Suprapubic skin (tissue), 4 donors: ENCODE measurements at places on chromosomes 4 and X. TPM values are rescaled to one million over a fixed set of nuclear protein-coding genes. Genes with fewer than 3 reads are reported as not detected.

DNA sequence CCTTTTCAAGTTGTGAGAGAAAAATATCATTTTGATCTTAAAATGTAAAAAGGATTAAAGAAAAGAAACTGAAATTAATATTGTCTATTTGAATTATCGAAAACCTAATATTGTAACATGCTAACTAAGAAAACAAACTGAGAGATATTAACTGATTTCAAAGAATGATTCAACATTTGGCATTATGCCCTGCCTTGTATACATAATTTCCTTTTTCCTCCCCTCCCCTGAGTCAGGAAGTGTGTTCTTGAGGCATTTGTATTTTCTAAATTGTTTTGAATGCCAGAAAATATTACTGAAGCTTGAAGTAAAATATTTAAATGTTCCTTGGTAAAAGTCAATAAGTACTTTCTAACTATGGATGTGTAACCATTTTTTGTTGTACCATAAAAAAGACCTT is 49.4 kb downstream of the RPS6KA3 start:
- no peaks in the 10 kb centered on the region for H3K36me3 ChIP-seq
- no peak for DNase-seq
- no peak overlapping the region for H3K4me3 ChIP-seq
- H3K27me3 ChIP-seq: no peaks in the 10 kb centered on the region

DNA sequence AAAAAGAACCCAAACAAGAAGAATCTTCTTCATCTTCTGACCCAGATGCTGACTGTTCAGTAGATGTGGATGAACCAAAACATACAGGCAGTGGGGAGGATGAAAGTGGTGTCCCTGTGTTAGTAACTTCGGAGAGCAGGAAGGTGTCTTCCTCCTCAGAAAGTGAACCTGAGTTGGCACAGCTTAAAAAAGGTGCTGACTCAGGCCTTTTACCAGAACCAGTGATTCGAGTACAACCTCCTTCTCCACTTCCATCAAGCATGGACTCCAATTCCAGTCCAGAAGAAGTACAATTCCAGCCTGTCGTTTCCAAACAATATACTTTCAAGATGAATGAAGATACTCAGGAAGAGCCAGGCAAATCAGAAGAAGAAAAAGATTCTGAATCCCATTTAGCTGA is 307.0 kb downstream of the ANK2 start:
- H3K36me3 ChIP-seq: no peaks in the 10 kb centered on the region
- H3K27ac ChIP-seq: no peak overlapping the region
- no peaks in the 10 kb centered on the region for H3K27me3 ChIP-seq
- no peak overlapping the region for H3K4me3 ChIP-seq
- no peak for DNase-seq
- H3K4me1 ChIP-seq: no peaks in the 10 kb centered on the region

Gene SMIM10L2A
- 1.7 TPM for total RNA-seq

Gene APOOL
- total RNA-seq: 15.2 TPM

DNA sequence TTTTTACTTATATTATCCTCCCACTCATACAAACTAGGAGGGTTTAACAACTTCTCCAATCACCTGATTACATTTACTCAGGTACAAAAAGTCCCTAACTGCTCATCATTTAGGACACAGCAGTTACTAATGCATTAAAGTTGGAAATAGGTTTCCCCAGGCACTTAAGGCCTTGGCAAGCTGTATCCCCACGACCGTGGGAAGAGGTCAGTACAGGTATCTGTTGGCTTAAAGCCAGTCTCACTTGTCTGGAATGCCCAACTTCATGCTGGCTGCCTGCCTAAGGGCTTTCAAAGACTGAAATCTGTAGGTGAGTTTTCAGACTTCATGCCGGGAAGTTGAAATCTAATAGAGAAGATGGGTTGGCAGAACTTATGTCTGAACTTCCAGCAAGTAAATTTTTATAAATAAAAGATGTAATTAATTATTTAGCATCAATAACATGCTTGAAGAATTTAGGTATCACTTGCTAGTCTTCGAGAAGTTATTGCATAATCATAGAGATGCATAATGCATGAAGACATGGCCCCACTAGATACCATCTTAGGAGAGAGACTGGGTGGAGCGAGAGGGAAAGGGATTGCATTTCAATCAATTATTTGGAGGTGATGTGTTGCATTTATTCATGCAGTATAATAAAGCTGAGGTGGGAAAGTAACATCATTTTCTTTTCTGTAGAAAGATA is 54.2 kb downstream of the SCD5 start:
- DNase-seq: no peak
- H3K4me3 ChIP-seq: no peak overlapping the region
- H3K4me1 ChIP-seq: peaks cover 5% of the 10 kb centered on the region
- H3K27ac ChIP-seq: no peak overlapping the region
- H3K36me3 ChIP-seq: no peaks in the 10 kb centered on the region

DNA sequence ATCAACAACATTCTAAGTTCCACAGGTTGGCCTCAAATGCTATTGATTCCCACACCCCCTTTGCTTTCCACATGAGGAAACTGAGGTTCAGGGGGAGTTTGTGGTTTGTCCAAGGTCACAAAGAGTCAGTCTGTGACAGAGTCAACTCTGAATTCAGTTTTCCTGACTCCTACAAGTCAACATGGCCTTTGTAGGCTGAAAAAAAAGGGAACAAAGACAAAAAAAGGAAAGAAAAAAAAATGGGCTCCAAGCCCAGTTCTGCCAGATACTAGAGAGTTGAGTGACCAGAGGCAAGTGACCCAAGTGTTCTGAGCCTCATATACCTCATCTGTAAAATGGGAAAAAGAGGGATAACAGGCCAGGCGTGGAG is 16.5 kb upstream of the PIM2 start:
- no peaks in the 10 kb centered on the region for H3K27me3 ChIP-seq
- H3K36me3 ChIP-seq: peaks cover 16% of the 10 kb centered on the region
- DNase-seq: no peak
- H3K4me1 ChIP-seq: no peaks in the 10 kb centered on the region

Gene PLAC8
- 1.3 TPM for total RNA-seq

DNA sequence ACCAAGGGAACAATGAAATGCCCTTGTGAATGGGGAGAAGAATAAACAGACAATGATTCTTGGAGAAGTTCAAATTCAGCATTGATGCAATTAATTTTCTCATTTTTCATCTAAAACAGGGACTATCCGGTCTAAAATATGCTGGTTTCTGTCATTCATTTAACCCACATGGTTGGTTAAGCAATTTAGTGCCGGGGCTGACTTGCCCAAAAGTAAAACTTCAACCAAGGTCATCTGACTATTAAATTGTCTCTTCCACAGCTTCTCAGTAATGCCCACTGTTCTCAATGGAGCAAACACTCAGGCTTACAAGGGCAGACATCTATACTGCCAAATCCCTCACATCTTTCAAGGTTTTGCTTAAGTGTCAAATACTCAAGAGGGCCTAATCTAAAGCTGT is 51.3 kb downstream of the ANXA10 start:
- H3K27me3 ChIP-seq: no peaks in the 10 kb centered on the region
- no peaks in the 10 kb centered on the region for H3K4me1 ChIP-seq
- no peaks in the 10 kb centered on the region for H3K36me3 ChIP-seq
- H3K4me3 ChIP-seq: no peak overlapping the region

Gene P2RY10
- 1.1 TPM for total RNA-seq

Gene CTAG1A
- not detected for total RNA-seq

DNA sequence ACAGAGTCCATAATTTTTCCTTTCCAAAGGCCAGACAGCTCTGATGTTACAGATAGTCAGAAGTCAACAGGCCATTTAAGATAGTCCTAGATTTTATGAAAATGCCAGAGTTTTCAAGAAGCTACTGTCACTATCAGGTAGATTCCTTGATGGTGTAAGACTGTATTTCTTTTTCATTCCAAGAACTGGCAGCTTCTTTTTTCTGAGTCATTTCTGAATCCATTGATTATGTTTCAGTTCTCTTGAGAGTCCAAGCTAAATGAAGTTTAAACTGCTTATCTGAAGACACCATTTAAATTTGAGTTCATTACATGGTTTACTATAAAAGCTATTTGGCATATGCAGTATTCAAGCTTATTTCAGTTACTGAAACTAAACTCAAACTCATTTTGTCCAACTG is 44.6 kb downstream of the RASSF6 start:
- H3K4me3 ChIP-seq: no peak overlapping the region
- no peak for DNase-seq
- no peak overlapping the region for H3K27ac ChIP-seq
- H3K4me1 ChIP-seq: peaks cover 9% of the 10 kb centered on the region
- no peaks in the 10 kb centered on the region for H3K27me3 ChIP-seq

Gene IBSP
- not detected for total RNA-seq

DNA sequence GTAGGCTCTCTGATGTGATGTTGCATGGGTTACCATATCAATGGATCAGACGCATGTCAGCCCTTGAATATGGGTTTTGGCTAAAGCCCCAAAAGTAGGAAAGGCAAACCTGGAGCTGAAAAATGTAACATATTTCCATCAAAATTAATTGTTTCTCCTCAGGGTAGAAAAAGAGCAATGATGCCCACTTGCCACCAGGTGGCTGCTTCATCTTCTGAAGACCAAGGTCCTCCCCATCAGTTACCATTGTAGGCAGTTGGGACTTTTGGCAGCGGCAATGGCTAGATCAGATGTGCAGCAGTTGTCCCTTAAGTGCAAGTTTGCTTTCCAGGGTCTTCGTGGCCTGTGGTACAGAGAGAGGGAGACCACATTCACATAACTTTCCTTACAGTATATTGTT is 118.2 kb downstream of the NAF1 start:
- no peaks in the 10 kb centered on the region for H3K4me1 ChIP-seq
- DNase-seq: no peak
- no peak overlapping the region for H3K27ac ChIP-seq
- H3K27me3 ChIP-seq: no peaks in the 10 kb centered on the region

- DNase-seq: no peak
- H3K36me3 ChIP-seq: no peaks in the 10 kb centered on the region
- no peak overlapping the region for H3K4me3 ChIP-seq
- H3K27me3 ChIP-seq: no peaks in the 10 kb centered on the region
- H3K4me1 ChIP-seq: peaks cover 7% of the 10 kb centered on the region
Observed at GRCh38 chr4:149409555-149409962, 406.1 kb downstream of the IQCM start.

GRCh38 chrX:50098241-50098640 is 102.6 kb downstream of the AKAP4 start:
- H3K4me1 ChIP-seq: no peaks in the 10 kb centered on the region
- no peak overlapping the region for H3K4me3 ChIP-seq
- no peak overlapping the region for H3K27ac ChIP-seq
- H3K27me3 ChIP-seq: no peaks in the 10 kb centered on the region

Gene PPARGC1A
- total RNA-seq: 11.3 TPM

- H3K27ac ChIP-seq: no peak overlapping the region
- no peak overlapping the region for H3K4me3 ChIP-seq
- H3K27me3 ChIP-seq: no peaks in the 10 kb centered on the region
- no peak for DNase-seq
- no peaks in the 10 kb centered on the region for H3K36me3 ChIP-seq
Observed at GRCh38 chr4:88583631-88584470, 8.4 kb upstream of the HERC3 start.

DNA sequence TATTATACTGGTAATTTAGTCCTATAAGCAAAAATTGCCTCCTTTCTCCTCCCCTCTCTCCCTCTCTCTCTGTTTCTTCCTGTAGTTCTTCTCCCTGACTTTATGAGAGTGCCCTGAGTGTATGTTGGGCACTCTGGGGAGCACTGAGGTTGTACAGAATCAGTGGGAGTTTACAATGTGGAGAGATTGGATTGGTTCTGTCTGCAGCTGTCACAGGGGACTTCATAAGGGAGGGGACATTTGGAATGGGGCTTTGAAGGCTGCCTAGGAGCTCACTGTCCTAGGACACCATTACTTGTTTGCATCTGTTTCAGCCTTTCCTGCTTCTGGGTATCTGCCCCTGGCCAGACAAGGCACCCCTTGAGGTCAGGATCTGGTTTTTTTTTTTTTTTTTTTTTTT is 22.9 kb downstream of the SH3TC1 start:
- DNase-seq: no peak
- H3K4me1 ChIP-seq: peaks cover 14% of the 10 kb centered on the region
- H3K4me3 ChIP-seq: no peak overlapping the region
- peak overlapping the region; percentile 56 for H3K27ac ChIP-seq

DNA sequence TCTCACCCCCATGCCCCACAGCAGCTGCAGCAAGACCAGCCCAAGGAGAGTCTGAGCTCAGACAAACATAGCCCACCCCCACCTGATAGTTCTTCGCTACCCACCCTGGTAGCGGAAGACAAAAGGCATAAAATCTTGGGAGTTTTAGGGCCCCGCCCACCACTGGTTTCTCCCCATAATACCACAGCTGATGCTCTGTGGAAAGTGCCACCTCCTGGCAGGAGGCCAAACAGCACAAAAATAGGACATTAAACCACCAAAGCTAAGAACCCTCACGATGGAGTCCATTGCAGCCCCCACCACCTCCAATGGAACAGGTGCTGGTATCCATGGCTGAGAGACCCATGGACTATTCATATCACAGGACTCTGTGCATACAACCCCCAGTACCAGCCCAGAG is 226.7 kb downstream of the SNCA start:
- no peak for DNase-seq
- H3K27me3 ChIP-seq: no peaks in the 10 kb centered on the region
- no peak overlapping the region for H3K4me3 ChIP-seq
- H3K27ac ChIP-seq: no peak overlapping the region
- no peaks in the 10 kb centered on the region for H3K4me1 ChIP-seq

Gene DDIT4L
- total RNA-seq: 1.1 TPM

Gene SASH3
- total RNA-seq: 1.7 TPM

DNA sequence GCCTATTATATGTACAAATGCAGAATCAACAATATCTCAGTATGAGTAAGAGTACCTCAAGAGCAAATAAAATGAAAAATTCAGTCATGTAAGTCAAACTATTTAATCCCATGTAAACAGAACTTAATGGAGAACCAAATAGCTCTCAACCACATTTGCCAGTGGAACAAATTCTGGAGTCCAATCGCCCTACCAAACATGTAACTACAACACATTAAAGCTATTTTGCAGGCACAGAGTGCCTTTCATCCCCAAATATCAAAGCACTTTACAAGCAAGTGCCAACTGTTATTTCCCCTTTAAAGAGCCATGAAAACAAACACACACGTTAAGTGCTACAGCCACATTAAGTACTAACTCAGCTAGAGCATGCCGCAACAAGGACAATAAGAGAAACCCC is 51.3 kb downstream of the PCDH19 start:
- DNase-seq: no peak
- no peak overlapping the region for H3K27ac ChIP-seq
- H3K36me3 ChIP-seq: no peaks in the 10 kb centered on the region
- no peak overlapping the region for H3K4me3 ChIP-seq
- no peaks in the 10 kb centered on the region for H3K27me3 ChIP-seq
- no peaks in the 10 kb centered on the region for H3K4me1 ChIP-seq
